ENCODE measurements at places on chromosomes 4 and X.

DNA sequence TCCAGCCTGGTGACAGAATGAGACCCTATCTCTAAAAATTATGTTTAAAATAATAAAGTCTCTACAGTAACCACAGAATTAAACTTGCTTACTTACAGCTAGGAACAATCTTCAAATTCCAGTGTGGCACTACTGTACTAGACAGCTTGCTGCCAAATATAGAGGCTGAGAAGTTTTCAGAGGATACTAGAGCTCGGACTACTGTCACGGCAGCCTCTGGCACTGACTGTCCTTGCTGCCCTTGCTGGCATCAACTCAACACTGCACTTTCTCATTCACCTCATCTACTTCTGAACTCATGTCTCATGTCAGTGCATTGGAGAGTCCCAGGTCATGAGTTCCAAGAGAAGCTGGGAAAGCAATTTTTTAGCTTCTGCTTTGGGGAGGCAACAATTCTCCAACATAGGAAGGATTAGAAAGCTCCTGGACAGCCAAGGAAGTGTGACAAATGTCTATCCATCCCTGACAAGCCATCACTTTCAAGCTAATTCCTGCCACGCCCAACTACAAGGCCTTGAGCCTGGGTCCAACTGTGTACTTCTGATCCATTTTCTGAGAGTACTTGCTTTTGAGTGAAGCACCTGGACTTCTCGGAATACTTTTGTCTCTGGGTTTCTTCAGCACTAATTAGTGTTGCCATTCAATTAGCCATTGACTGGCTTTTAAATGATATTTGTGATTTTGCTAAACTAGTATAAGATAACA is 98.6 kb upstream of the NR3C2 start:
- DNase-seq: no peak

DNA sequence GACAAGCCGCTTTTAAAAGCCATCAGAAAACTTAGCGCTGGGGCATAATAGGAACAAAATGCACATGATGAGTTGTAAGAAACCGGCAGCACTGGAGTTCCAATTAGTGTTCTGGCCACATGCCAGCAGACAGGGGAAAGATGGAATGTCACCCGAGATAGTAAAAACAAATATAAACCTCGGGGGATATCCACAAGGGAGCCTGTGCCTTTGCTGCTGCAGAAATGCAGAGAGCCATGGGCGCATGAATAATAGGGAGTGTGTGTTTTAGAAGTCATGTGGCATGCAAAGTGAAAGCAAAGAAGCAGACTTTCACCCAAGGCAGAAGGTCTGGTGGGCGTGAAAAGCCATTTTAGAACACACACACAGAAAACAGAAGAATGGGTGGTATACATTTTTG is 19.1 kb downstream of the GPRASP3 start:
- no peak for DNase-seq

- no peak for DNase-seq
These were observed 337.6 kb downstream of the HNRNPD start for GRCh38 chr4:82036181-82036580.

DNA sequence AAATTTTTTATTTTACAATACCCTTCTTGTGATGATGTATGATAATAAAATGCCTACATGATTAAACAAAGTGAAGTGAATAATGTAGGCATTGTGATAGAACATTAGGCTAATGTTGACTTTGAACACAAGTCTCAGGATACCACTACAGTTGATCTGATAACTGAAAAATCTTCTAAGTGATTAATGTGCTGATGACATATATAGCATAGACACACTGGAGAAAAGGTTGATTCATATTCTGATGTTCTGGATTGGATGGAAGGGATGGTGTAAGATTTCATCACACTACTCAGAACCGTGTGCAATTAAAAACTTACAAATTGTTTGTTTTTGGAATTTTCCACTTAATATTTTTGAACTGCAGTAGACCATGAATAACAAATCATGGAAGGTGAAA is 738.5 kb downstream of the TECRL start:
- no peak for DNase-seq

GRCh38 chr4:149723065-149723464 is 92.6 kb downstream of the IQCM start:
- DNase-seq: no peak

- DNase-seq: peak; percentile 38
These were observed 3.1 kb downstream of the SLITRK4 start for GRCh38 chrX:143632625-143633410.

GRCh38 chrX:10014462-10015354 is 47.5 kb downstream of the CLDN34 start:
- peak; percentile 94 for DNase-seq

DNA sequence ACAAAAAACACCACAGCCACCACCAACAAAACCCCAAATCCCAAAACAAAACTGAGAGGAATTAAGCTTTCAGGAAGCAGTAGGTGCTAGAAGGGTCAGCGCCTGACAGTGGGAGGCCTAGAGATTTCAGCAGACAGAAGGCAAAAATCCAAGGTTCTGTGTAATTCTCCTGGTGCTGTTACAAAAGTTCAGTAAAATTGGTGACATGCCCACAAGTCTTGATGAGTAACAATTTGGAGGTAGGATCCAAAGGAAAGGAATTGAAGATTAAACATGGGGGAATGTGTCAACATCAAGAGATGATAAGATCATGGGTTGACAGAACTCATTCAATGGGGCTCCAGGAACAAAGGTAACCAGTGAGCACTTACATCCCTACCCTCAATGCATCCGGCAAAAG is 653.8 kb upstream of the CPEB2 start:
- no peak for DNase-seq

DNA sequence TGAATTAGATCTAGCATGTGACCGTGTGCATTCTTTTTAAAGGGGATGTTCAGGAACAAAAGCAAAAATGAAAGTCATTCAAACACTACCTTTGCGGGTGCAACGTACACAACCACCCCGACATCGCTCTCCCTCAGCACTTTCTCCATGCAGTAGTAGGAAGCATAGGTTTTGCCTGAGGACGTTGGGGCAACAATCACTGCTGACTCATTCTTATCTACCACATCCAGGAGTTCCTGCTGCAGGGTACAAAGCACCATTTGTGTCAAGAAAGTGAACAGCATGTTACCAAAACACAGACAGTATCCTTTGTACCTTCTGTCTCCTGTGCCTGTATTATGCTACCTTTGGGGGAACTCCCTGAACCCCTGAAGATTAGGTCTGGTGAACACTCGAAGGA is 58.6 kb downstream of the DDX60L start:
- no peak for DNase-seq

- no peak for DNase-seq
These were observed 668.2 kb upstream of the NDST4 start for GRCh38 chr4:115781528-115782146.

DNA sequence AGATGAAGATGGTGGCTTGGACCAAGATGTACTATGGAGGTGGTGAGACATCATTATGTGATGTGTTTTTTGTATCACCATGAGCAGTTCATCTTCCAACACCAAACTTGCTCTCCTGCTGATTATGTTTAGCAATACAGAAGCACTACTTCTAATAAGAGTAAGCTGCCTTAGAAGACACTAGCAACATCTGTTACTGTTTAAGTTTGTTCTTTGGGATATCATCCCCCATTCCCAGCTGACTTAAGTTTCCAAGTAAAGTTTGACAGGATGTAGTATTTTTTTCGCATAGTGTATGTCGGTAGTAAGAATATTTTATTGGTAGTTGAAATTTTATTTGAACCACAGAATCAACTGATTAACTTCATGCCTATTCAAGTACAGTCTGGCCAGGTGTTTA is 123.5 kb upstream of the BMPR1B start:
- no peak for DNase-seq

DNA sequence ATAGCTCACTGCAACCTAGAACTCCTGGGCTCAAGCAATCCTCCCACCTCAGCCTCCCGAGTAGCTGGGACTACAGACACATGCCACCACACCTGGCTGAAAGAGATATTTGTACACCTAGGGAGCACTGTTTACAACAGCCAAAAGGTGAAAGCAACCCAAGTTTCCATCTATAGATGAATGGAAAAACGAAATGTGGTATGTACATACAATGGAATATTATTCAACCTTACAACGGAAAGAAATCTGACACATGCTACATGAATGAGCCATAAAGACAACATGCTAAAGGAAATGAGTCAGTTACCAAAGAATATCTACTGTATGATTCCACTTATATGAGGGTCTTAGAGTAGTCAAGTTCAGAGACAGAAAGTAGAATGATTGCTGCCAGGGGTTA is 52.2 kb downstream of the ABCG2 start:
- DNase-seq: no peak

DNA sequence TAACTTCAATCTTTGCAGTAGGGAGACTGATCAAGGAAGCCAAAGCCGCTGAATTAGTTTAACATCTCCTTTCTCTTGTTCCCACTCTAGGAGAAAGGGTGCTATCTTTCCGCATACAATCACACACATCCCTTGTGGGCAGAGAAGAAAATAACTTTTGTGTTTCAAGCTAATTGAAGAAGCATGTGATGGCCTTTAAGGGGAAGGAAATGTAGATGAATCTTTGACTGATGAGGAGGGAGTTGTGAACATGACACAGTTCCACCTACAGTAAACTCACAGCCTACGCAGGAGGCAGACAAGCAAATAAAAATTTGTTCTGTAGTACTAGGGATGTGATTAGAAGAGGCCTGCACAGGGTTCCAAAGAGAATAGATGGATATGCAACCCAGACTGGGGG is 14.7 kb upstream of the SPATA4 start:
- DNase-seq: no peak

DNA sequence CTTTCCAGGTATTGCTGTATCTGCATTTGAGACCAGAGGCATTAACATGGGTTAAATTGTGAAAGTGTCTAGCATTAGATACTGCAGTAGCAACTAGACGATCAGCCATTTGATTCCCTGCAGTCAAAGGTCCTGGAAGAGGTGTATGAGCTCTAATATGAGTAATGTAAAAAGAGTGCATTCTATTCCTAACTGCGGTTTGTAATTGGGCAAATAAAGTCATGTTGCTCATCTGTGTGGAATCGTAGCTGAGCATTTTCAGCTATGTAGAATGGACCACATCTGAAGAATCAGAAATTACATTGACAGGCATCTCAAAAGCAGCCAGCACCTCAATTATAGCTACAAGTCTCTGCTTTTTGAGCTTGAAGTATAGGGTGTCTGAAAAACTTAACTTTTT is 157.6 kb downstream of the ZNF518B start:
- DNase-seq: no peak

- DNase-seq: no peak
These were observed 78.8 kb upstream of the PLAC1 start for GRCh38 chrX:134737061-134737460.

DNA sequence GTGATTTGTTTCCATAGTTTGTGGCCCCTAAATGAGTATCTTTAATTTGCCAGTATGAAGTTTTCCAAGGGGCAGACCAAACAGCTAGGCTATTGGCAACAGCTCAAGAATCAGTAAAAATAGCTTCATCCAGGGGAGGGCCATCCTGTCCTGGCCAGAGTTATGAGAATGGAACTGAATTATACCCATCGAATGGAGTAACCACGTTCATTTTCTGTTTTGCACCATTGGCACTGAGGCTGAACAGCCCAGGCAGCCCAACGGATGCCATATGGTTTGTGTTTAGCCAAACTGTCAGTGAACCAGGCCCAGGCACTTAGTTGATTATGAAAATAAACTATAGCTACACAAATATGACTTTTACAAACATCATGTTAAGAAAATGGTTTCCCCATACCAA is 17.7 kb upstream of the ASB5 start:
- no peak for DNase-seq

GRCh38 chr4:155954939-155955338 is 1.3 kb upstream of the CTSO start:
- DNase-seq: no peak

GRCh38 chr4:145938618-145939440 is at the start of gene ZNF827:
Gene ZNF827, minus strand, starts transcription at chr4:145938823. Its CDS starts 416 bp downstream, at chr4:145938407.
- DNase-seq: peak; percentile 88

DNA sequence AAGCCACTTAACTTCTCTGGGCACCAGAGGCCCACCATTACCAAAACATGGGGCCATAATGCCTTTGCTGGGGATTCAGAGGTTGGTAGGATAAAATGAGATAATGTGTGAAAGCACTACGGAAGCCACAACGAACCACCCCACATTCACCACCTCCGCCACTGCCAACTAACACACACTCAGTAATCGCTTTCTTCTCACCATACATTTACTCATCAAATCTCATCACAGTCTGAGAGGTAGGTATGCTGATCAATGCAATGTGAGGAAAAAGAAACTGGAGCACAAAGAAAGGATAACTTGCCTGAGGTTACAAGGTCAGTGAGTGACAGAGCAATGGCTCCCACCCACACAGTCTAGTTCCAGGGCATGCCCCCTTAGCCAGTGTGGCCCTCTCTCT is 257.3 kb downstream of the NR3C2 start:
- DNase-seq: no peak

- DNase-seq: no peak
These were observed 310.5 kb downstream of the CFAP299 start for GRCh38 chr4:80646061-80646460.

DNA sequence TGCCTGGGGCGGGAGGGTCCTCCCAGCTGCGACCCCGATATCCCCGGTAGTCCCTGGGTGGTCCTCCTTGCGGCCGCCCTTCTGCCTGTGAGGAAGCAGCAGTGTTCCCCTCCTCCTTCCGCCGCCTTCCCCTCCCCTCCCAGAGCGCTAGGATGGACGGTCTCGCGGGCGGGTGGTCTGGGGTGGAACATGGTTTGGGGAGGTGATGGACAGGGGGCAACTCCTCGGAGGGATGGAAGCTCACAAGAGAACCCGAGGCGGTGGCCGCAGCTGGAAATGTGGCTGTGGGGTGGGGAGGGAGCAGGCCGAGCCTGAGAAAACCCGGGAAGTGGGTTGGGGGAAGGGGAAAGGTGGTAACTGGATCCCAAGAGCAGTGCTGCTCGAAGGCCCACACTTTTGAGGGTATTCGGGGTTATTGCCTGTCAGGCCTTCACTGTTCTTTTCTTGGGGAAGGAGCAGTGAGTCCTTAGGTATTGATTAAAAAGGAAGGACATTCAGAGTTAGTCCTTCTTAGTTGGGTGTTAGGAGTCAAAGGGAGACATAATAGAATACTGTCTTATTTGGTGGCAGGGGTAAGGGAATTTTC is 581 bp downstream of the UBE2K start:
- DNase-seq: peak; percentile 86

DNA sequence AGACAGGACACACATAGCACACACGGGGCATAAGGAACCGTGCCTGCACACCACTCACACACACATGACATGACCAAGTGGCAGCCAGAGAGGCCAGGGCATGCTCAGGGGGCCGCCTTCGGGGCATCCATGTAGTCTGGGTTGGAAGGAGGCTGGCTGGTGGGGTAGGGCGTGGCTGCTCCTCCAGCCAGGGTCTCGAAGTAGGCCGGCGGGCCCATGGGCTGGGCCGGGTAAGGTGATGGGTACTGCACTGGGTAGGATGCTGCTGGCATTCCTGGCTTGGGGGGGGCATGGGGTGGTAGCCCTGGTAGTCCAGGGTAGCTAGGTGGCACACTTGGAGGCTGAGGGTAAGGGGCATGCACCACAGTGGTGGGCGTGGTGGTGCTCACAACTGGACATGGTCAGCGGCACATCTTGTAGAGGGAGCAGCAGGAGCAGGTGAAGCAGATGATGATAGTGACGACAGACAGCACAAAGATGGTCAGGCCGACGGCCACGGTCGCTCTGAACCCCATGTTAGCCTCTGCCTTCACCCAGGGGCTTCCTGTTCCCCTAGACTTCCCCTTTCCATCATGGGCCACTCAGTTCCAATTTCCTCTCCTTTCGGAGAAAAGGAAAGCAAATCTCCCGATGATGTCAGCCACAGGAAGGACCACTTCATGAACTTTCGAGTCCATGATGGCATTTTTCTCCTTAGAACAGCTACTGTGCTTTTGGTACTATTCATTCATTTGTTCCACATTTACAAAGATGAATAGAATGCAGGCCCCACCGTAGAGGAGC is 10.9 kb upstream of the DDX3X start:
- no peak for DNase-seq

- DNase-seq: no peak
These were observed 23.4 kb downstream of the STIM2 start for GRCh38 chr4:26884026-26884425.
